ENCODE measurements at places on chromosomes 1 and 21.
A peak's percentile ranks its signal among the peaks of the same experiment; 100 is the strongest.

GRCh38 chr1:54475357-54475881, 69.2 kb upstream of the SSBP3 start:
- DNase-seq, result peak; percentile 76

DNA sequence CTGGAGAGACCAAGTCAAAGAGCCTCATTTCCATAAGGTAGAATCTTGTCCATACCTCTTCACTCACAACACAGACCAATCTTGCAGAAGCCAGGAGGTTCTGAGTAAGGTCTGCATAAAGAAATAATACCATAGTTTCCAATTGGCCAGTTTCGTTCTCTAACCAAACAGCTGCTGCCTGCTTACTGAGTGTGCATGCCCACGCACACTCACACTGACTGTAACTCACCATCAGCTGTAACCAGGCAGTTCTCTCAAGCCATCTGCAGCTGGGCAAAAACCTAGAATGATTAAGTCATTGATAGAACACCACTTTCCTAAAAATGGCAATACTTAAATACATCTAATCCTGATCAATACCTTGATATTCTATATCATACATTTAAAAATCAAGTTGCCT, 106.6 kb upstream of the VAV3 start:
- DNase-seq, result no peak

GRCh38 chr1:87091425-87091824, 177.0 kb downstream of the HS2ST1 start:
- DNase-seq, result no peak

DNA sequence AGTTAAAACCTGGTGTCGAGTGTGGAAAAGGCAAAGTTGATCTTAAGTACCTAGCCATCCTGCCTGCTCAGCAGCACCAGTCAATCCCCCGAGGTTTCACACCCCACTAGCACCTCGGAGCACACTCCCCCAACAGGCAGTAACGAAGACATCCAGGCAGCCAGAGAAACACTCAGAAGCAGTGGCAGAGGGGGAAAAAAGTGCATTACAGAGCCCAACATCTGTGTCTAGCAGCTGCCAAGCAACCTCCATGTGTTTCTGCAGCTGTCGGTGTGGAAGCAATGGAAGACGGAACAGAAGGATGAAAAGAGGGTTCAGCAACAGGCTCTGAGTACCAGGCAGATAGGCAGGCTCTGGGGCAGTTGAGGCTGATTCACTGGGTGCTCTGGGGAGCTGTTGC, 73.4 kb upstream of the PROX1 start:
- DNase-seq, result no peak

DNA sequence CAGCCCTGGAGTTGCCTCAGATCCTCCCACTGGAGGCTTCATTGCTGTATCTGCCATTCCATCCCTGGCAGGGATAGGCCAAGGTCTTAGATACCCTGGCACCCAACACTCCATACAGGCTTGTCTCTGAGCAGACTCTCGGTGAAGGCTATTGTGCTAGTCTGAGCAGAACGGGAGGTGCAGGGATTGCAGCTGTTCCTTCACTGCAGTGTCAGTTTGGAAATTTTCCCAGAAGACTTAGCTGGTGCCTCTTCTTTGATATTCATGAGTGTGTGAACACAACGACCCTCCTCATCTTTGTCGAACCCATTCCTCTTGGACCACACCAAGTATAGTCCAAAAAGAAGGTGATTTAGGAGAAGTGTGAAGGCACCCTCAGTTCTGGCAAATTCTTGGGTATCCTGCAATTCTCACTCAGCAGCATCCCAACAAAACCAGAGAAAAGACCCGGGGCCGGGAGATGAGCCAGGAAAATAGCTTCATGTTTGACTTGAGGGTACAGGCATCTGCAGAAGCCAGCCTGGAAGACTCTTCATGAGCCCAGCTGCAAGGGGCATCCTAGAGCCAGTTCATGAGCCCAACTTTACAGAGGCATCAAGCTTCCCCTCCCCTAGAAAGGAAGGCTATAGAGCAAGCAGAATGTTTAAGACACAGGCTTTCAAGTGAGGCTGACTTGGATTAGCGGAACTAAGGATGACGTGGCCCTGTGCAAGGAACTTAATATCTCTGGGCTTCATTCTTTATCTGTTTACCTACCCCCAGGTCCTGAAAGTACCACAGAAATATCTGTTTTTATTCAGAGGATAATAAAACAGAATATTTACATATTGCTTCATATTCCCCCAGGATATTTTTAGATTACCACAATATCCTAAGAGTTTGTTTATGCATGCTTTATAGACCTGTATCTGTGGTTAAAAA, 38.8 kb upstream of the HAO2 start:
- DNase-seq, result no peak

GRCh38 chr1:187588917-187589316, 760.2 kb downstream of the PLA2G4A start:
- no peak for DNase-seq
